ENCODE measurements at places on chromosomes 2 and 18.

- DNase-seq, result no peak
These were observed 46.2 kb upstream of the CCDC141 start for GRCh38 chr2:179096090-179096489.

DNA sequence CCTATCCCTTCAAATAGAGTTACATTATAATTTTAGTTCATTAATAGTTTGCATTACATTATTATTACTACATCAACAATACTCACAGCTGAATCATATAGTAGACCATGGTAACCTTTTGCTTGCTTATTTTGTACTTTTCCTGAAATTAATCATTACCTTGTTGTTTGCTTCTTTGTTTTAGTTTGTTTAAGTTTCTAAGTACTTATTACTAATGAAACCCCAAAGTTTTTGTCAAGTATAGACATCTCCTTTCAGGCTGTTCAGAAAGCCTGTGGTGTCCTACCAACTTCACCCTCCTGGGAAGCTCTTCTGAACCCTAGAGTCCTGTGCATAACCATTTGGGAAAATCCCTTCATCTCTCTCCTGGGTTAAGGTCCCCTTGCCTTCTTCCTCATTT, 43.5 kb upstream of the LAPTM4A start:
- no peak for DNase-seq

- peak; percentile 44 for DNase-seq
These were observed 103.3 kb downstream of the MDH1 start for GRCh38 chr2:63692002-63692606.

DNA sequence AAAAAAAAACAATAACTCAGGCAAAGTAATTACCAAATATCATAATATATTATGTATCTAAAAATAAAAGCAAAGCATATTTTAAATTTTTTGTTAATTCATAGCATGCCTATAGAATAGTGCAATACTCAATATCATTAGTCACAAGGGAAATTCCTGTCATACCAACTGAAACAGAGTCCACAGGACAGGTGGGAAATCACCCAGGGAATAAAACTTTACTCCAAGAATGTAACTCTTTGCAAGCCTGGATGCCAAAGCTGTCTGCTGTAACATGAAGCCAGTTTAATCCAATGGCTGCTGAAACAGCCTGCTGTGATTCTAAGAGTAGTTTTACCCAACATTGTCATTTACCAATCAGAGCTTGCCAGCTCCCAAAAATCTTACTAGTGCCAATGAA, 40.0 kb upstream of the SULT1C3 start:
- DNase-seq, result no peak

GRCh38 chr2:101806701-101807100, 109.2 kb downstream of the MAP4K4 start:
- no peak for DNase-seq

DNA sequence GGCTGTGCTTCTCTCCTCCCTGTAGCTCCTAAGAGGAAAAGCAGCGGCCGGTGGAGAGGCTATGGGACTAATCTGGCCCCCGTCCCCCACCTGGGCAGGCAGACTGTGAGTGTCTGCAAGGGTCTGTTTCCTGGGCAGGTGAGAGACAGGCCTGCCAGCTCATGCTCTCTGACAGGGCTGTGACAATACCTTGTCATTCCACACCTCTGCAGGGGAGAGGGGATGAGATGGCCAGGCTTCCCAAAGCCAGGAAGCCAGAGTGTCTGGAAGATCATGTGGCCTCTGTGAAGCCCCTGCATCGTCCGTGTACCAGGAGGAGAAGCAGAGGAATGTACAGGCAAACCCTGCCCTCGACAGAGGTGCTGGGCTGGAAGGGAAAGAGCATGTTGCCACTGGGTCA, 142.5 kb upstream of the GATA6 start:
- no peak for DNase-seq

- no peak for DNase-seq
These were observed 243.3 kb upstream of the NCKAP5 start for GRCh38 chr2:133811409-133812125.

- DNase-seq, result no peak
These were observed 41.9 kb downstream of the TANC1 start for GRCh38 chr2:159010340-159010739.

DNA sequence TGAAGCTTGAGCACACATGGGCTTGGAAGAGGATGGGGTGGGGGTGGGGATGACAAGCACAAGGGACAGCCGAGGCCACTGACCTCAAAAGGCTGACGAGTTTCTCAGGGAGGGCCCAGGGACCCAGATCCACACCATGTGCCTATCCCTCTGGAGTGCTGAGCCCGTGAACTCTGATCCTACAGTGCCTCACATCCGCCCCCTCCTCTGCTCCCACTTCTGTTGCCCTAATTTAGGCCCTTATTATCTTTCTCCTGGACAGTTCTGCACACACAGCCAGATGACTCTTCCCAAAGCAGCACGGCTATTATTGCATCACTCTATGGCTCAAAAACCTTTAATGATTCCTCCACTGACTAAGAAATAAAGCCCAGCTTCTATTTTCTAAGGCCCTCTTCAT, 24.8 kb downstream of the CYRIA start:
- no peak for DNase-seq

DNA sequence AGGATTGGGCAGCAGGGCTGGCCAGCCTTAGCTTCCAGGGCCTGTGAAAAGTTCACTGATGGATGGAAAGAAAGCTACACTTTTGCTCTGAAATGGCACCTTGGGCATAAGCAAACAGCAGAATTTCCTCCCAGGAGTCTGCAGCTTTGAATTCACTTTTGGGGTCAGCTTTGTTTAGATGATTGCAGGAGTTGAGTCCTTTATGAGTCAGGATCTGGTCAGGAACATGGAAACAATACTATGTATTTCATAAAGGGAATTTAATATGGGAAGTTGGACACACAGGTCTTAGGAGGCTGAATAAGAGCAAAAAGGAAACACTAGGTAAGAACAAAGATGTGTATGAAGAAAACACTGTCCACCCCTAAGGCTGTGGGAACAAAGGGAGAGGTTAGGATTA, 345.3 kb downstream of the TSN start:
- no peak for DNase-seq

DNA sequence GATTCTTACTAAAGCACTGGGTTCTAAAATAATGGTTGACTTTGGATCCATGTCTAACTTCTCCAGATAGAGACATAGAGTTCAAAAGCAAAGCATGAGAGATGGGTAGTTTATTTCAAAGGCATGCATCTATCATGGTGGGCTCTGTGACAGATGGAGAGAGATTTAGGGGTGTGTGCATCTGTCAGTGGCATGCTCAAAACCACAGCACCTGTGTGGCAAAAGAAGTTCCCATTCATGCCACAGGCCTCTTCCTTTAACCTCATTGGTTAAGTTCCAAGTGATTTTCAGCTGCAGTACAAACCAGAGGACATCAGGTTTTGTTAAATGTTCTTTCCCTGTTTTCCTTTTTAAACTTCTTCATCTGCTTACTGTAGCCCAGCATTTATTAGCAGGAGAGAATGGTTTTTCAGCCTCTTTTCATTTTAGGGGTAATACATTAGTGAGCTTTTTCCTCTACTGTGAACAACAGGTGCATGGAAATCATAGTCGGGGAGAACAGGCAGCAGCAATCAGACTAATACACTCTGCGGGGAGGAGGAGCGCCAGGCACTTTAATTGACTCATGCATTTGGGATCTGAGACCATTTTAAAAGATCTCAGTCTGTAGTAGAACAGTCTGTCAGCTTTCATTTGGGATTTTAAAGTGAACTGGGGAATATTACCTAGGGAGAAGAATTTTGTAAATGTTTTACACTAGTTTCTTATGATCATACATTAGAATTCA, 52.4 kb upstream of the UPP2 start:
- DNase-seq, result no peak
